ENCODE measurements at places on chromosomes 13 and 19.

DNA sequence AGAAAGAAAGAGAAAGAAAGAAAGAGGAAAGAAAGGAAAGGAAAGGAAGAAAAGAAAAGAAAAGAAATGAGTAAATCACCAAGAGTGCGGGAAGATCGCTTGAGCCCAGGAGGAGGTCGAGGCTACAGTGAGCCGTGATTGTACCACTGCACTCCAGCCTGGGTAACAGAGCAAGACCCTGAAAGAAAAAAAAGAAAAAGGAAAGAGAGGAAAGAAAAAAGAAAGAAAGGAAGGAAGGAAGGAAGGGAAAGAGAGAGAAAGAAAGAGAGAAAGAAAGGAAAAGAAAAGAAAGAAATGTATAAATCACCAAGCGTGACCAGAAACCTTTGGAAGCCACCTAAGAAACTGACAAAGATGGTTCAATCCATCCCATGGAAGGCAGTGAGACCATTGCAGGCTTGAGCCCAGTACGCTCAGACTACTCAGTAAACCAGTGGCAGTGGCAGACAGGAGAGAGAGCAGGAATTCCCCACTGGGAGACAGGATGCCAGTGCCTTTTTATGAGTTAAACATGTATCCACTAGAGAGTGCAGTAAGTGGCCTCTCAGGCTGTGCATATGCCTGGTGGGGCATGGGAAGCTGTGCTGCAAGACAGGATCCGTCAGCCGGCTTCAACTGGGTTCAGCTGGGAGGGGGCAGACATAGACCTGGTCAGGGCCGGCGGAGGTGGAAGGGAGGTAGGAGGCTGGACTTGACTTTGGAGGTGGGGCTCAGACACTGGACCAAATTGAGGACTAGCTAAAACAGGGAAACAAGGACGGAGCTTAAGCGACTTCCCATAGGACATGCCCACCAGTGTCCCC is 4.8 kb downstream of the GPR42 start:
- no peak for DNase-seq

DNA sequence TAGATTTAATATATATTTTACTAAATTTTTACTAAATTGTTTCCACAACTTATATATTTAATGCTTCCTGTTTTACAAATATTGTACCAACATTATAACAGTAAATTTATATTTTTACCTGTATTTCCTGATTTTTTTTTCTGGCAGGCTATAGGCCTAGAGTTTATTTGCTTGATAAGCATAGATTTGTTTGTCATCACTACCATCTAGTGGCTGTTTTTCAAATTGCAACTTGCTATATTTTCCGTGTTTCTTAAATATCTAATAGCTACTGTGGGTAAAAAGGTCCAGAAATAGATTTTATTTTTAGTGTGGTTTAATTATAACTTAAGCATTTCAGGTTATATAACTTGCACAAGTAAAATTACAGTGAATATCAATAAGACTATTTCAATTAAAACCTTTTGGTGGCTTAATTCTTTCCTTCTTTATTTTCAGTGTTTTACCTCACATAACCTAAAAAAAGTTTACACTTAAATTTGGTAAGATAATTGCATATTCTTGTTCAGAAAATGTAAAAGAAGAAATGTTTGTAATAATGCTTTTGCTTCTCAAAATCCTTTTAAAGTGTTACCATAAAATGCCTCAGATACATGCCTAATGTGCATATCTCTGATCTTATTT is 60.6 kb downstream of the NDFIP2 start:
- DNase-seq: no peak

GRCh38 chr13:50220938-50221337 is 205.7 kb downstream of the KCNRG start:
- no peak for DNase-seq

GRCh38 chr13:107031716-107032115 is 463.8 kb upstream of the ARGLU1 start:
- DNase-seq: no peak

DNA sequence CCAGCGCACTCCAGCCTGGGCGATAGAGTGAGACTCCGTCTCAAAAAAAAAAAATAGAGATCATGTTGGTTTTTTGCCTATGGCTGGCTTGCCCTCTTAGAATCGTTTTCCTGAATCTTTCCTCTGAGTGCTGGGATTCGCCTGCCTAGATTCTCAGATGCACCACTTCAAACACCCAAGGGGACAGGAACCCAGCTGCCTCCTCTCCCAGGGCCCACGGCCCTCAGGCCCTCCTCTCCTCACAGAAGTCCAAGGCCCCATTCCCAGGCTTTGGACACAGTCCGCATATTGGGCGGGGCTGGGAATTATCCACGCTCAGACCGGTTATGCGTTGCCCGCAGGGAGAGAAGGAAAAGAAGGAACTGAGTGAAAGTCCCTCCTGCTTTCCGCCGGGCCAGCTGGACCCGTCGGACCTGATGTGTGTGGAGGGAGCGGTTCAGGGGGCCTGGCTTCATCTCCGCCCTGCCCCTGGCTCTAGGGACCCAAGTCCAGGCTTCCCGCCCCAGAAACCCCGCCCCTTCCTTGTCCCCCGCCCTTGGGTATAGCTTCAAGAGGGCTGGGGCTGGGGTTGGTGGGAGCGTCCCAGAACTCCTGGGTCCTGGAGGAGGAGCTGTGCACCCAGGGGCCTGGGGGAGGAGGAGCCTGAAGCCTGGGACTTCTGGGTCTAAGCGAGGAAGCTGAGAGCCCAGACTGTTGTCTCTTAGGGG is 5.8 kb downstream of the PPFIA3 start:
- peak; percentile 77 for DNase-seq

DNA sequence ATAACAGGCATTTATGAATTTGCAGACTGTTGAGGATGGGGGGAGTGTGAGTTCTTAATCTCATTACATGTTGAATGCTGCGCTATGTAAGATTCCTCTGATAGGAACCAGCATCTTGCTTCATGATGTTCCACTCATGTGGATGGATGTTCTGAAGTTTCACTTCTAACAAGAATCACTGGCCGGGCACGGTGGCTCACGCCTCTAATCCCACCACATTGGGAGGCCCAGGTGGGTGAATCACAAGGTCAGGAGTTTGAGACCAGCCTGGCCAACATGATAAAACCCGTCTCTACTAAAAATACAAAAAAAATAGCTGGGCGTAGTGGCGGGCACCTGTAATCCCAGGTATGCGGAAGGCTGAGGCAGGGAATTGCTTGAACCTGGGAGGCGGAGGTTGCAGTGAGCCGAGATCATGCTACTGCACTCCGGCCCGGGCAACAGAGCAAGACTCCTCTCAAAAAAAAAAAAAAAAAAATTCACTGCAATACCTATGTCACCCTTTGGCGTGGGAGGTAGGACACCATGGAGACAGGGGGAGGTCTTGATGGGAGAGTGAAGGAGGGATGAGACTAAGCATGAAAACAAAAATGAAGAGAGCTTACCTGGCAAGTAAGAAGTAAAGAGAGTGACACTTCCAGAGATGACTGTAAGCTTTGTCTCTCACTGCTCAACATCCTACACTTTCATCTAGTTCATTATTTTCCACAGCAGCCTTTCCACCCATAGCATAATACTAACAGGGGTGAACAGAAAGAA is 133.0 kb downstream of the DCT start:
- no peak for DNase-seq

DNA sequence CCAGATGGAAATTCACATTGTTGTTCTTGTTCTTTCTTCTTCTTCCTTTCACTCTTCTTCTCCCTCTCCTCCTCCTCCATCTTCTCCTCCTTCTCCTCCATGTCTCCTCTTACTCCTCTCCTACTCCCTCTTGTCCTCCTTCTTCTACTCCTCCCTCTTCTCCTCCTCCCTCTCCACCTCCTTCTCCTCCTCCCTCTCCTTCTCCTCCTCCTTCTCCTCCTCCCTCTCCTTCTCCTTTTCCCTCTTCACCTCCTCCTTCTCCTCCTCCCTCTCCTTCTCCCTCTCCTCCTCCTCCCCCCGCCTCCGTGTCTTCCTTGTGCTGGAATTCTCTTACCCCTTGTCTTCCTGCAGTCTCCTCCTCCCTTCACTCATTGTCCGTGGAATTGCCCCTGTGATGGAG is 18.4 kb downstream of the CABP5 start:
- no peak for DNase-seq

- DNase-seq: no peak
Measured at GRCh38 chr19:43811837-43812236, 9.6 kb upstream of the LYPD5 start.

DNA sequence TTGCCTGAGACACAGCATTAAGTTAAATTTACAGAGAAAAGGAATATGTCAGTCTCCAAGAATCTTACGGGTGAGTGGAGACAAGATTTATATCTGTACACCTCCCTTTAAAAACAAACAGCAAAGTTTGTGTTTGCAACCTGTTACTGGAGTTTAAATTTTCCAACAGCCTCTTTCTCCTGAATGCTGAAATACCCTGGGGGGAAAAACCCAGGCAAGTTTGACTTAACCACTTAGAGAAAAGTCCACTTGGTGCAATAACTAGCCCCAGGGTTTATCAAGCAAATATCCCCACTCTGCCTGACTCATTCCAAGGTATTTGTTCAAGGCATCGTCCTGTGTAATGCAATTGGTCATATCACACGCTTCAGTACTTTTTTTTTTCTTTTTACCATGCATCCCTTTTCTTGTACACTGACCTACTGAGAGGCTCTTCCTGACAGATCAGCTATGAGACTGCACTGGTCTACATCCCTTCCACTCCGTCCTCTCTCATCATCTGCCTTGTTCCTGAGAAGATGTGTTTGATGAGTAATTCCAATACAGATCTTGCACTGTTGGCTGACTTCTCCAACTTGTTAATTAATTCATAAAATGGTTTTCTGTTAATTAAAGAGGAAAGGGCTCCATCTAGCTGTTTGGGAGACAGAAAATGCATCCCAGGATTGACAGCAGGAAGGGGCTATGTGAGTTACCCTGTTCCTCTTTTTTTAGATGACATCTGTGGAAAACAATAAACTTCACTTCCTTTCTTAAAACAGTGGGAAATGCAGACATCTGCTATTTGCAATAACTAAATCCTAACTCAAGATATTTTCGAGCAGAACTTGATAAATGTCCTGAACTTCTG is 212.5 kb upstream of the IRS2 start:
- no peak for DNase-seq

GRCh38 chr13:39967199-39967959 is 311.9 kb downstream of the COG6 start:
- no peak for DNase-seq

DNA sequence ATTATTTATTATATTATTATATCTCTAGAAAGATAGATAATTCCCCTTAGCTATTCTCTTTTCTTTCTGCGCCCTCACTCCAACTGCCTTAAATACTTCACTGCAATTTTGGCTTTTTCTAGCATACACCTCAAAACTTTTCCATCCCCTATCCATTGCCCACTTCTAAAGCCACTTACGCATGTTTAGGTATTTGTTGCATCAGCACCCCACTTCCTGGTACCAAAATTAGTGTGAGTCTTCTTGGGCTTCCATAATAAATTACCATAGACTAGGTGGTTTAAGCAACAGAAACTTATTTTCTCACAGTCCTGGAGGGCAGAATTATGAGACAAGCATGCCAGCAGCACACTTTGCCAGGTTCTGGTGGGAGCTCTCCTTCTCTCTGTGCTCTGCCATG is 209.0 kb downstream of the FGF14 start:
- DNase-seq: no peak

GRCh38 chr13:22062478-22063205 is 391.8 kb downstream of the FGF9 start:
- no peak for DNase-seq

DNA sequence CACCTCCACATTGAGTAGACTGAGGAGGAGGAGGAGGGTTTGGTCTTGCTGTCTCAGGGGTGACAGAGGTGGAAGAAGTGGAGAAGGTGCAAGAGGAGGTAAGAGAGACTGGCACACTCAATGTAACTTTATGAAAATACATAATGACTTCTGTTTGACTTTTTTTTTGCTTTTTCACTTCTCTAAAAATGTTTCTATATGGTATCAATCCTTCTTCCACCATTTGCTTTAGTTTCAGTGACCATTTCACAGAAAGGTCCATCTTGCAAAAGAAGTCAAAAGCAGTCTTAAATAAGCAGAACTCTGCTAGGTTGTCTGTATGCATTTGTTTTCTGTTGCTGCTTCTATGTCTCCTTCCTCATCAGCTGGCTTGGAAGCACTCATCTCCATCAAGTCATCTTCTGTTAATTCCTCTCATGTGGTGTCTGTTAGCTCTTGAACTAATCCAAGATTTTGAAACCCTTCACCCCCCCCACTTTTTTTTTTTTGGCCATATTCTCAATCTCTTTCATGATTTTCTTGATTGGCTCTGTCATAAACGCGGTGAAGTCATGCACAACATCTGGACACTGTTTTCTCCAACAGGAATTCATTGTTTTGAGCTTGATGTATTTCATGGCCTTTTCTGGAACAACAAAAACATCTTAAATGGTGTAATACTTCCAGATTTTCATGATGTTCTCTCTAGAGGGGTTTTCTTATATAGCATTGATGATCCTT is 80.8 kb downstream of the KL start:
- DNase-seq: no peak

- DNase-seq: no peak
Measured at GRCh38 chr13:31286930-31287329, 87.2 kb downstream of the B3GLCT start.

- no peak for DNase-seq
Measured at GRCh38 chr13:26619358-26619757, 61.9 kb downstream of the WASF3 start.

DNA sequence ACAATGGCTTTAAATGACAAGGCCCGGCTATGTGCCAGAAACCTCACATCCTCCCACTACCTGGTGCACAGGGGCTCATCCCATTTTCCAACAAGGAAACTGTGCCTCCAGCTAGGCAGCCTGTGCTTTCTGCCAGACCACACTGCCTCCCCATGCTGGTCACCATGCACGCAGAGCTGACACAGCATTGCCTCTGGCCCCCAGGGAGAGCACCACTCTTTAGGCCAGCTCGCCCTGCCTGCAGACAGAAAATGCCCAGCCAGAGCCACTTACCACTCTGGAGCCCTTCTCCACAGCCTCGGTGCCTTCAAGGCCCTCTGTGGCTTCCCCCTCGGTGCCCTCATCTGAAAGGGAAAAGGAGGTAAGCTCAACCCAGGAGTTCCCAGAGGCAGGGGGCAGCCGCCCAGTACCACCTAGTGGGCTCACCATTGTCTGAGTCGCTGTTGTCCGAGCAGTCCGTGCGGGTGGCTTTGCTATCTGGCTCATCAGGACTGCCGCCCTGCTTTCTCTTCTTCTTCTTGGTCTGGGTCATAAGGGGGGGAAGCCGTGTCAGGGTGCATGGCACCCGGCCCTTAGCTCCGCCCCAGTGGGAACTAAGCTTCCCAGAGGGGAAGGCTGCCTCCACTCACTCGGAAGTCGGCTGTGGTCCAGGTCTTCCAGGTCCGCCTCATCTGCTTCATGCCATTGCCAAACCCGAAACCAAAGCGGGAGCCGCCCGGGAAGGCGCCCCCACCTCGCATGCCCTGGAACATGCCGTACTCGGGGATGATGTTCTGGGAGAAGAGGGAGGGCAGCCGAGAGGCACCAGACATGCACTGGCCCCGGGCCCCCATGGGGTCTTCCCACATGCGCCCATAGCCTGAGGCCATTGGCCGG is 18.0 kb downstream of the AKAP8L start:
- no peak for DNase-seq

DNA sequence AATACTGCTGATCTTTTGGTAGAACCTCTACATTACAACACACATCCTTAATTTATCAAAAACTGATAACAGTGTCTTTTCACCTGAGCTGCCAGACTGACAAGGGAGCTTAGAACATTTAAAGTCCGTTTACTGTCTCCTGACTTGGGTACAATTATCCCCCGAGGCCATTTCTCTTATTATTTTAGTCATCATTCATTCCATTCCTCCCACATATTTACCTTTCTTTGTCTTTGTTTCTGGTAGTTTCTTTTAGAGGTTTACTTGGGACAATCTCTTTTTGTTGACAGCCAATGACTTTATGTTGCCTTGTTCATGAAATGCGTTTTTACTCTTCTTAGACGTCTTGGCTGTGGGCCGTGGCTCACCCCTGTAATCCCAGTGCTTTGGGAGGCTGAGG is 186.9 kb downstream of the PCCA start:
- no peak for DNase-seq

All from WTC11 (cell line).